AG04449 (cell line): ENCODE measurements at places on chromosomes 12 and 14.

DNA sequence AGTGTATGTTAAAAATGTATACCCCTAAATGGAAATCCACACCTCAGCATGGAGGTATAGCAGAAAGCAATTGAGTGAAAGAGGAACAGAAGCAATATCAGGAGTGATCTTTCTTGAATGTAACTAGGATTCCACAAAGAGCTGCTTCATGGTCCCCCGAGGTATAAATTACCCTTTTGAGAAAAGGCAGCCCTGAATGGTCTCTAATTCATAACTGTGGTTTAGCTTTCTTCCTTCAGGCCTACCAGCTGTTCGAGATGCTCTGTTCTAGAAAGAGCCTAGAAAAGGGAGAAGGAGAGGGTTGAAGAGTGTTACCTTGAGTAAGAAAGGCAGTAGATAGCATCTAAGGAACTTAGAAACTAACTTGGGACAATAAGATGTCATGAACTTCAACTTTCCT is 42.9 kb upstream of the CSRNP2 start:
- DNase-seq: no peak

DNA sequence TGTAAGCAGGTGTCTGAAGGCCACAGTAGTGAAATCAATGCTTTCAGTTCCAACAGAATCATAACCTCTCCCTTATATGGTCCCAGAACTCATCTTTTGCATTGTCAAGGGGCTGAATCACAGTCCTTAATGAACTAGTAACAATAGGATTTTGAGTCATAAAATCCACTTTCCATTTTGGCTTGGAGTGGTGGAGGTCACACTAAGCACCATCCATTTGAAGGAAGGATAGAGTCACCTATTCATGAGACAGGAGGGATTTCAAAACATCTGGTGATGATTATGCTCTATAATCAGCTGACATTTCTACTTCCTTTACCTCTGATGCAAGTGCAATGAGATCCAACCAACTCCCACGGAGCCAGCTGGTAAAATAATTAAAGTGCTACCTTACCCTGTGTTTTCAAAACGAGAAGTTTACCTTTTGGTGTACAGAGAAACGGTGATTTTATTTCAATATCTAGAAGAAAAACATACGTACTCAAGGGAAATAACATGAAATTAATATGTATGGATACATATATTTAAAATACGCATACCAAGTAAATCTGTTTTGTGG is 59.1 kb downstream of the TMEM132D start:
- no peak for DNase-seq

GRCh38 chr12:57161491-57161890 is 14.1 kb upstream of the LRP1-AS start:
- DNase-seq: no peak

DNA sequence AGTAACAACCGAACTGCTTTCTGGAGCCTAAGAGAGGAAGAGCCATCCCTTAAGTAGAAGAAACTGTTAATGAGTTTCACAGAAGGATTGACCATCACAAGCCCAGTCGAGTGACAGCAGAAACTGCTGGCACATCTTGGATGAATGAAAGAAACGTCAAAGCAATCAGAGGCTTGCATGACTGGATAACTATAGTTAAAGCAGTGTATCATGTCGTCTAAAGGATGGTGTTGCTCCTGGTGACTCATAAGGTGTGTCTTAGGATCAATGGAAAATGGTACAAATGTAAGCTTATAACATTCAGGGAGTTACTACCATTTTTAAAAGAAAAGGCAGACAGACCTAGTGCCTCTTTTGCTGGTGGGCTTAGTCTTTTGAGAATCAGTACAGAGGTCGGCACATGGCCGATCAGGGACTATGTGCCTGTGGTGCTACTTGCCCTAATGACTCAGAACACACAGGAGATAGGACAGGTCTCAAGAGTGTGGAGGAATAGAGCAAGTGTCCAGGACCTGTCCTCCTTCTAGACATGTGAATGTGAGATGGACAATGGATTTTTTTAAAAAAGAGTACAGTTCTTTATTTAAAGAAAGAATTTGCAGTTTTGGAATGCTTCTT is 55.7 kb downstream of the TMX1 start:
- DNase-seq: no peak

GRCh38 chr12:51846911-51847642 is 1.4 kb downstream of the FIGNL2 start:
- DNase-seq: no peak

GRCh38 chr14:29222671-29223268 is 456.2 kb downstream of the FOXG1 start:
- no peak for DNase-seq

- DNase-seq: no peak
These were observed 1351.1 kb downstream of the TMEM121 start for GRCh38 chr14:106877517-106877916.

DNA sequence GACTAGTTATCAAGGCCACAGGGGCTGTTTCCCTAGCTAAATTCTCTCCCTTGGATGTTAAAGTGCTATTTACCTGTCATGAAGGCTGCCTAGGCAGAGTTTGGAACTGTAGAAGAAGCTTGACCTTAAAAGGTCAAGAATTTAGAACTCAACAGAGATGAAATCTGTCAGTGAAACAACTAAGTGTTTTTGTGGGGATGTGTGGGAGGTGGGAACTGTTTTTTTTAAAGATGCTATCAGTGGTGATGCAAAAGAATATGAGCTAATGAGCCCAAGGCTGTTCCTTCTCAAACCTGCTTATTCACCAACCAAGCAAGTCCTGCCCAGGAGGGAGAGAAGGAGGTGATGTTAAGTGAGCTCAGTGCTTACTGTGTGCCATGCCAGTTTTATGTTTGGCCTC is 40.8 kb upstream of the POC1B start:
- no peak for DNase-seq
